Caco-2 (cell line): ENCODE measurements at places on chromosomes 3 and 15.

- DNase-seq = no peak
Measured at GRCh38 chr15:81962482-81962881, 83.3 kb downstream of the MEX3B start.

- no peak for DNase-seq
Measured at GRCh38 chr15:89175617-89176191, 45.7 kb downstream of the RLBP1 start.

- no peak for DNase-seq
Measured at GRCh38 chr15:70072479-70072878, 25.2 kb downstream of the TLE3 start.

DNA sequence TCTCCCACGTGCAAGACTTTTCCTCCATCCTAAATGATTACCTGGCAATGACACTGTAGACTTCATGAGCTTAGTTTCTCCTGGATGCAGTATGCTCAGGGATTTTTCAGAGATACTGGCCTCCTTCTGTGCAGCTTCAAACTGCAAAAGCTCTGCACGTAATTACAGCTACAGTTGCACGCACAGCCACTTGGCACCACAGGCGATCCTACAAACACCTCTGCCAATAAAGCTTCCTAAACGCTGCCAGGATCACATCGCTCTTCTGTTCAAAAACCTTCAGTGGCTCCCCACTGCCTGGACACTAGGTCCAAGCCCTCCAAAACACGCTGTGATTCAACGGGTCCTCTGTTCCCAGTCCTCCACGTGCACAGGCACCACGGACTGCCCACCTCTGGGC, 49.5 kb downstream of the NUP210 start:
- no peak for DNase-seq

DNA sequence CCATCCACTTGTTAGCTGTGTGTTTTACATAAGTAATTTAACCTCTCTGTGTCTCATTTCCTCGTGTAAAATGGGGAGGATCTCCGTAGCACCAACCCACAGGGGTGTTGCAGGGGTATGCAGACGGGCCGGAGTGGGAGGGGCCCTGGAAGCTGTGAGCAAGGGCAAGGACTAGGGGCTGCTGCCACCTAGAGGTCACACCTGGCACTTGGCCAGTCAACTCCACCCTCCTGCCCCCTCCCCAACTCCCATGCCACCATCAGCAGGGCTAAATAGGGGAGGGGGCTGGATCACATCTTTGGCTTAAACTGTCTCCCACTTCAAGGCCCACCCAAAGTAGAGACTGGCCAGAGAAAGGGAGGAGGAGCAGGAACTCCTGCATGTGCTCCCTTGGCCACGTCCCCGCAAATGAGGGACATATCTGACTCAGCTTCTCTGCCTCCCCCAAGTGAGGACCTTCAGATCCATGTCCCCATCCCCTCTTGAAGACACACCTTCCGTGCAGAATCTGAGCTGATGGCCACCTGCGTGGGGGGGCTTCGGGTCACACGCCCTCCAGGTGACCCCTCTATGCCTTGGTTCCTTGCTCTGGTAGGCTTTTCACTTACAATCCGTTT, 2.6 kb downstream of the CCDC9B start:
- DNase-seq = peak; percentile 87

DNA sequence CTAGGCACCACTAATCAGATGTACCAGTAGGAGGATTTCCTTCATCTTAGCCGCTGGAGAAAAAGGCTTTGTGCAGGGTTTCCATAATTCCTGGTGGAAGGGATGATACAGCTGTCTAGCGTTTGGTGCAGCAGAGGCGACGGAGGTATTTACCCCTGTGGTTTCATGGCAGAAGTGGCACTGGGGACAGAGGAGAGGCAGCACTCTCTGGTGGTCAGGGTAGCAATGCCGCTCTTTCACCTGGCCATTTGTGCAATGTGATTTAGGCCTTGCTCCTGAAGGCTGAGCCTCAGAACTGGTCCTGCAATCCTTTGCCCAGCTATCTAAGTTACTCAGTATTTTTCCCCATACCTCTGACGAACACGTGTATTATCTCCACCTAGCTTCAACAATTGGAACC, 47.1 kb upstream of the BNIP2 start:
- no peak for DNase-seq

DNA sequence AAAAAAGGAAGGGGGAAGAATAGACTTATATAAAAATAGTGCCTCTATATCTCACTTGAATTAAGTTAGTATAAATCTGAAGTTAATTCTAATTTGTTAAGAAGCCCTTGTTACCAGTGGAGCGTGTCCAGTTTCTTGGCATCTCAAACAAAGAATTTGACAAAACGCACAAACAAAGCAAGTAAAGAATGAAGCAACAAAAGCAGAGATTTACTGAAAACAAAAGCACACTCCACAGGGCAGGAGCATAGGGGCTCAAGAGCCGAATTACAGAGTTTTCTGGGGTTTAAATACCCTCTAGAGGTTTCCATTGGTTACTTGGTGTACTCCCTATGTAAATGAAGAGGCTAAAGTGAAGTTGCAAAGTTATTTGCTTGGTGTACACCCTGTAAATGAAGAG, 34.0 kb upstream of the GK5 start:
- DNase-seq = no peak

- DNase-seq = no peak
Measured at GRCh38 chr15:69035205-69035917, 20.9 kb downstream of the NOX5 start.

GRCh38 chr15:65942436-65942835, 73.1 kb downstream of the RAB11A start:
- no peak for DNase-seq

- no peak for DNase-seq
Measured at GRCh38 chr3:13047296-13048165, 25.7 kb downstream of the IQSEC1 start.

- no peak for DNase-seq
Measured at GRCh38 chr15:42069025-42069424, 25.3 kb downstream of the PLA2G4D start.

DNA sequence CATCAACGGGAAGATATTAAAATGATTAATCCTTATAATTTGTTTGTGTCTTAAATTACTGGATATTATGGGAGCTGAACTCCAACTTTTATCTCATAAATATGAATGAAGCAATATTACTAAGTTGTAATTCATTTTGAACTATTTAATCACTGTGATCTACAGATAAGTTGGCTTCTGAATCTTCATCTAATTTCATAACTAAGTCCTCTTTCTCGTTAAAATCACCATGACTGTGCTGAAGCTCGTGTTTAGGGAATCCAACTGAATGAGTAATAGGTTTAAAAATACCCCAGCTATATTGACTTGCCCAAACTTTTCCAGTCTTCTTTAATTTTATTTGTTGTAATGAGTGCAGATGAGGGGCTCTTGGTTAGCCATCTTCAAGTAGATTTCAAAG, 14.1 kb downstream of the MDFIC2 start:
- no peak for DNase-seq

DNA sequence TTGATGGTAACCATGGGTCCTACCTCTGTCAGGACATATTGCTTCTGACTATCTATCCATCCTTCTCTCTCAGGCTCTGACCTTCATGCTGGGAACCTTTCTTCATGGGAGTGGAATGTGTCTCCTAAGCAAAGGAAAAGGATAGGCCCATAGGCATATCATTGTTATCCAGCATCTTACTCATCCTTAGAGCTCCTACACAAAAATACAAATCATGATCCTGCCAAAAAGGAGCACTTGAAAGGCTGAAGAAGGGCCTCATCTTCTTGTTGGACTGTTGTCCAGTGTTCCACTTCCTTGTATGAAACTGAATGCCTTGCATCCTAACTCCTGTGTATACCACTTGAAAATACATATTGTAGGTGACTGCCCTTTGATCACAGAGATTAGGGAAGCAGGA, 96.1 kb upstream of the SOX2 start:
- no peak for DNase-seq

- no peak for DNase-seq
Measured at GRCh38 chr15:85284497-85284896, 95.9 kb upstream of the AKAP13 start.

- no peak for DNase-seq
Measured at GRCh38 chr3:16362770-16363169, 97.8 kb downstream of the OXNAD1 start.

GRCh38 chr3:133512416-133513089, 60.9 kb upstream of the CDV3 start:
- DNase-seq = no peak

- no peak for DNase-seq
Measured at GRCh38 chr3:162302983-162303624, 806.5 kb downstream of the OTOL1 start.

- DNase-seq = no peak
Measured at GRCh38 chr15:31147944-31148296, 46.4 kb upstream of the TRPM1 start.

DNA sequence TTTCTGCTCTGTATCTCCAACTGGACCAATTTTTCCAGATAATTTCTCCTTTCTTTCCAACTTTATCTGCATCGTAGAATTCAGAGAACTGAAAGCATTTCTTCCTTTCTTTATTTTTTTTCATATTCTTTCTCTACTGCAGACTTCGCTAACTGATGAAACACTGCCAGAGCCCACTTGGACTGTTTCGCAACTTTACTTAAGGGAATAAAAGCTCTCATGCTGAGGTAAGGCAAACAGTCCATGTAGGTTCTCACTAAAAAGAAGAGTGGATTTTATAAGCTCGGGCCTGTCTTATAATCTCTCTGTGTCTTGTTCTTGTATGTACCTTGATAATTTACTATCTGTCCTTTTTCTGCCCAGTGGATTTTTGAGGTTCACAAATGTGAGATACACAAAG, 163.5 kb downstream of the CNTN4 start:
- DNase-seq = no peak

GRCh38 chr3:31067004-31067403, 172.5 kb upstream of the GADL1 start:
- DNase-seq = no peak

DNA sequence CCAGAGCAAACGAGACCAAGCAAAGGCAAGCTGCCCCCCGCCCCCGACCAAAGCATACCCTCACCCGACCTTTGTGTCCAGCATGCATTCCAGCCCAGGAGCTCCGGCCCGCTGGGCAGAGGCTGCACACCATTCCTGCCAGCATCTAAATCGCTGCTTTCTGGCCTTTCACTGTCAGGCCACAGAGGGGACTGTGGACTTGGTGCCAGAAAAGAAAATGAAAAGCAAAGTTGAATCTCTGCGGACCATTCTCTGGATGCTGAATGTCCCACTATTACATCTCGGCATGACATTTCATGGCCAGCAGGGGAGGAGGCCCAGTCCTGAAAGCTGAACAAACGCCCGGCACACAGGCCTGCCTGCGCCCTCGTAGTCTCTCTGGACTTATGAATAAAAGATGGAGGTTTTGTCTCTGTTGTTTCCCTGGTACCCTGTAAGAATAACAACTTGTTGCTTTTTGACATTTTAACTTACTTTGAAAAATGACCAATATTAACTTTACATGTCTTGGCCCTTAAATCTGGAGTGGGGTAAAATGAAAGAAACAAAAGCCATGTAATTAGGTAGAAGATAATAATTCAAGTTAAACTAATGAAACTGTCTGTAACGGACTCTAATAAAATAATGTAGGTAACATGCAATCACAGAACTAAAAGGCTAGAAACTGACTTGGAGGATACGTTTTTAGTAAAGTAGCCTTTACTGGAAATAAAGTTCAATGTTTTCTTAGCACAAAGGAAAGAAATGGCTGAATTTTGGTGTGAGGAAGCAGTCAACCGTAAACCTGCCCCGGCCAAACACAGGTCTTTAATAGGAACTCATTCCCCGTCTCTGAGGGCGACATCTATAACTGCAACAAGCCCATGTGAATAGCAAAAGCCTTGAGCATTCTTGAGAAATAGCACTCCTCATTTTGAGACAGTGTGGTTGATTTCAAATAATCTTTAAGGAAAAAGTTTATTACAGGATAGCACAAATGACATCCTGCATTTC, 12.7 kb downstream of the IL17RD start:
- no peak for DNase-seq

- no peak for DNase-seq
Measured at GRCh38 chr3:74135808-74136207, 478.7 kb downstream of the CNTN3 start.

DNA sequence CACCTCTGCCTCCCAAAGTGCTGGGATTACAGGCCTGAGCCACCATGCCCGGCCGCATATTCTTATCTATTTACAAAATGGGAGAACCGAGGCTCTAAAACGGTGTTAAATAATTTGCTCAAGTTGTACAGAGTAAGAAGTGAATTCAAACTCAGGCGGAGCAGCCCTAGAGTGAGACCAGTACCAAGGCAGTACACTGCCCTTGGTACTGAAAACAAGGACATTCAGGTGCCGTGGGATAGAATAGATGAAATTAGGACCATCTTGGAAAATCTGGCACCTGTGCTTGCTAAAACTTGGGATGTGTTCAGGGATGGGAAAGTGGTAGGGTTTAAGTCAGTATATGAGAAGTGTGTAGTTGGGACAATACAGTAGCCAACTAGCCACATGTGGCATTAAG, 100.7 kb downstream of the MYRIP start:
- DNase-seq = no peak

- no peak for DNase-seq
Measured at GRCh38 chr3:30553641-30554316, 52.6 kb upstream of the TGFBR2 start.

DNA sequence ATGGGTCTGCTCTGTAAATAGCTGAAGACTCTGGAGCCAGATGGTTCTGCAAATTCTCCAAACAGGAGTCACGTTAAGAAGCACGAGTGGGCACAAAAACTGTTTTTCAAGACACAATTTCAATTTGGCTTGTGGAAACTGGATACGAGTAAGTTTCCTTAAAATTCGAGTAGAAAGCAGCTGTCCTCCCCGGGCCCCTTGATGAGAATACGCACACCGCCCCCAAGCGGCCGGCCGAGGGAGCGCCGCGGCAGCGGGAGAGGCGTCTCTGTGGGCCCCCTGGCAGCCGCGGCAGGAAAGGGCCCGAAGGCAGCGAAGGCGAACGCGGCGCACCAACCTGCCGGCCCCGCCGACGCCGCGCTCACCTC, 778 bp upstream of the THBS1 start:
- peak; percentile 85 for DNase-seq

GRCh38 chr3:178663201-178663934, 127.1 kb downstream of the KCNMB2 start:
- no peak for DNase-seq

DNA sequence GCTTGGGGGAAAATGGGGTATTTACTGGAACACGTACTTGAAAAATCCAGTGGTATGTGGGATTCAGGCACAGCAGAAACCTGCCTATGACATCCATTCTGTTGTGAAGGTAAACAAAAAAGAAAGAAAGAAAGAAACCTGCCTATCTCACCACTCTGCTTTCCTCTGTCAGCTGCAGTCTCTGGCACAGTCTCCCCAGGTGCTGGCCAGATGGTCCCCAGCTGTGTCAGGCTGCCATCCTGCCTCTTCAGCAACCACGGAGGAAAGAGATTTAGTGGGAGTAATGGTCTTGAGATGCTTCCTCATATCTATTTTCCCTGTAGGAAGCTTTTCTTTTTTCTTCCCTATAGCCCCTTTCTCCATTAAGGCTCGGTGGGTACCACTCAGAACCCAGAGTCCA, 2.5 kb upstream of the PXYLP1 start:
- DNase-seq = no peak
